Ureter (tissue), 1 donor: ENCODE measurements at places on chromosomes 12 and 14. TPM values are rescaled to one million over a fixed set of nuclear protein-coding genes. Genes with fewer than 3 reads are reported as not detected.

TBX5 gene
- 0.10 TPM for total RNA-seq

DNA sequence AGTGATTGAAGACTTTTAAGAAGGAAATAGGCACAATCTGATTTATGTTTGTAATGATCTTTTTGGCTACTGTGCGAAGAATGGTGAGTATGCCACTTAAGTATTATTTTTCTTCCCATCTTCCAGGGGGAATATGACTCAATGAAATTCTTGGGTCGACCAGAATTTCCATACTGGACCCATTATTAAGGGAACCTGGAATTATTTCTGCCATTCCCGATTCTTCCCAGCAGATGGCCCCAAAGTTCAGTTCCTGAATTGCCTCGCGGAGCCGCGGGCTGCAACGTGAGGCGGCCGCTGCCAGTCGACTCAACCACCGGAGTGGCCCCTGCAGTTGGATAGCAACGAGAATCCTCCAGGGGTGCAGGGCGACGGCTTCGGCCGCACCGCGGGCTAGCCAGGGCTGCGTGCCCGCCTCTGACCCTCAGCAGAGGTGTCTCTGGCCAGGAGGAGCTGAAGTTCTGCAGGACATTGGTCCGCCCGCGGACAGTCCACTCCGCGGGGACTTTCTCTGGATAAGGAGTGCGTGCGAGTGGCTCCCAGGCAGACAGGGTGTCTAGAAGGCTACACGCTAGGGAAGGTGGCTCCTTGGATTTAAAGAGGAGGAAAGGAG, 628 bp upstream of the TSHR start:
- DNase-seq: peak; percentile 83

DNA sequence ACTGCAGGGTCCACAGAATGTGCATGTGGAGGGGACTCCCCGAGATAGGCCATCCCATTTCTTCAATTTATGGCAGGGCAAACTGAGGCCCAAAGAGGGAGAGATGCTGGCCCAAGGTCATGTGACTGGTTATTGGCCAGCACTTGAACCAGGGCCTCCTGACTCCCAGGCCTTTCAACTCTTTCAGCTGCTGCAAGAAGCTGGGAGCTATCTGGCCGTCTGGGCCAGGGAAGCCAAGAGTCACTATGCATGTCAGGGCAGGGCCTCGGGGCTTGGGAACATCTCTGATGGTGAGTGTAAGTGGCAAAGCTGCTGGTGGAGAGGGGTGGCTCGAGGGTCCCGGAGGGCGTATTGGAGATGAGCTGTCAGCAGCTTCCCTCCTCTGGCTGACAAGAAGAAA, 9.5 kb upstream of the LTBP2 start:
- no peak for DNase-seq

GRCh38 chr12:27272373-27273028, 28.4 kb downstream of the STK38L start:
- no peak for DNase-seq

DNA sequence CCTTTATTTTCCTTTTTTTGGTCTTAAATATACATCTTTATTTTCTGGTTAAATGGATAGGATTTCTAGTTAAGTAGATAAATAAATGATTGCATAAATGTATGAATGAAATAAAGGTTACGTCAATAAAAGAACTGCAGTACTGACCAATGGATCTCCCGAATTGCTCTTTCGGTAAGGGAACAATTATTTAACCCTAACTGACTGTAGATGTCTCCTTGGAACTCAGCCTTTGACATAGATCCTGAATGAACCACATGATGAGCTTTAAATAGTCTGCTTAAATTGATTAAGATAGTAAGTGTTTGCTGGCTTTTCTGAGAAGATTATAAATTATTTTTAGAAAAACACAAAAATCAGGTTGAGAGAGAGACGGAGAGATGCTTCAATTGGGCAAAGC, 391.0 kb upstream of the SYT1 start:
- no peak for DNase-seq

DNA sequence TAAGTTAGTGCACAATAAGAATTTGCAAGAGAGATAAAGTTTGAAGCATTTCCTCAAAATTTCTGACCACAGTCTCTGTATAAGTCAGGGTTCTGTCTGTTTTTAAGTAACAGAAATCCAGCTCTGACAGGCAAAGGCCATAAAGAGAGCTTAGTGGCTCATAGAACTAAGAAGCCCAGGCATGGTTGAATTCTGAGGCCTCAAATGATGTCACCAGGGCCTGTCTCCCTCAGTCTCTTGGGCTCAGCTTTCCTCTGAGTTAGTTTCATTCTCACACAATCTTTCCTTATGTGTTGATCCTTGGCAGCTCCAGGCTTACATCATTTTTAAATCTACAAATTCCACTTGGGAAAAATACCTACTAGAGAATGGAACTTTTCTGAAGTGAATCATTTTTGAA, 173.4 kb upstream of the ATP2B1 start:
- no peak for DNase-seq

GRCh38 chr14:69913686-69914085, 34.5 kb downstream of the SMOC1 start:
- DNase-seq: no peak

CAMKK2 gene
- 38.8 TPM for total RNA-seq

- no peak for DNase-seq
Observed at GRCh38 chr14:69635981-69636639, 24.7 kb downstream of the SUSD6 start.
